Ureter (tissue), 1 donor: ENCODE measurements at places on chromosomes 4 and X.

DNA sequence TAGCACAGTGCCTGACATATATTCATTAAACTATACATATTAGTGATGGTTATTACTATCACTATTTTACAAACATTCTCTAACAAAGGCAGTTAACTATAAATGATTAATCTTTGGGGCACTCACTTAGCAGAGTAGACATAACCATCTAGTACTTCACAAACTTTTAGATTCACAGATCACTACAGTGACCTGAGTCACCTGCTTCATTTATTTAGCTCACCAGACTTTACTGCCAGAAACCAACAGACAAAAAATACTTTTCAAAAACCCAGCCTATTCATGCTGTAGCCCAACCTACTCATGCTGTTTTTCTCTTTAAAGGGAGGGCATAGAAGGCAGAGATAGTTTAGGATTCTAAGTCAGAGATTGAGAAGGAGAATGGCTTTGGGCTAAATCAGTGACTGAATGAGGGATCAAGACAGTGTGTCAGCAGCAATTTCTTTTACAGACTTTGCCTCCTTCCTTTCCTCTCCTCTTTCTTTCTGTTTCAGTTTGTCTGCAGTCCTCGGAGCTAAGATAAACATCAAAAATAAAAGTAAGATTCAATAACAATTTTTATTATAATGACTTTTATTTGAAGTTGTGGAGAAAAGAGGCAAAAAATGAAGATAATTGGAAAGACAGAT, 34.7 kb upstream of the PDE5A start:
- DNase-seq, result no peak

GRCh38 chr4:41148931-41149330, 65.4 kb downstream of the APBB2 start:
- DNase-seq, result no peak

DNA sequence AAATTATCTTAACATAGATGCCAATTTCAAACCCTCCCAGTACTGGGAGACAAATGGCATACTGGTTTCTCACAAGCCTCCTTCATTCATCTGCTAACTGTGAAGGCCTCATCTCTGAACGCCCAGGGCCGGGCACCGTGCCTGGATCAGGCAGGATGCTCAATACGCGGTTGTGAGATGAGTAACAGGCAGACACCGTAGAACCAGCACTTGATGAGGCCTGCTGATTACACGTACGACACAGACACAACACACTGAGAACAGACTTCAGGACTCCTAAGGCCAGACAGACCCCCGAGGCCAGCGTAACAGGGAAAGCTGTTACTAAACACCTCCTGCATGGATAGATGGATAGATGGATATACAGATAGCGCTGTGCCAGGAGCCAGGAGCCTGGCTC, 154.6 kb downstream of the AFAP1 start:
- no peak for DNase-seq

DNA sequence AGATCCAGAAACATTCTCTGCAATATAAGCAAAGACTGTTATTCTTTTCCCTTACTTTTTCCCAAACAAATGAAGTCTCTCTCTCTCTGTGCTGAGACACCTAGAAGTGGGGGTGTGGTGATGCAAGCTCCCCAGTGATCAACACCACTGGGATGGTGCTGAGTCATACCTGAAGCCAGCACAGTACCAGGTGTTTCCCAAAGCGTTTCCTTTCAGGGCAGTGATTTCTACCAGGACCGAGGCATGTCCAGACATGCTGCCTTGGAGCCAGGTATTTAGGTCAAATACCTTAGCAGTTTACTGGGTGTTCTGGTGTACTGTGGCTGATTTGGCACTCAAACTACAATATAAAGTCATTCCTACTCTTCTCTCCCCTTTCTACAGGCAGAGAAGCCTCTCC, 726.5 kb downstream of the FAM133A start:
- DNase-seq, result peak; percentile 68

GRCh38 chr4:18397681-18398390, 376.3 kb upstream of the LCORL start:
- DNase-seq, result no peak

- DNase-seq, result no peak
Measured at GRCh38 chrX:132071254-132071653, 48.2 kb downstream of the STK26 start.

GRCh38 chr4:79695848-79696247, 287.8 kb upstream of the GK2 start:
- DNase-seq, result no peak

DNA sequence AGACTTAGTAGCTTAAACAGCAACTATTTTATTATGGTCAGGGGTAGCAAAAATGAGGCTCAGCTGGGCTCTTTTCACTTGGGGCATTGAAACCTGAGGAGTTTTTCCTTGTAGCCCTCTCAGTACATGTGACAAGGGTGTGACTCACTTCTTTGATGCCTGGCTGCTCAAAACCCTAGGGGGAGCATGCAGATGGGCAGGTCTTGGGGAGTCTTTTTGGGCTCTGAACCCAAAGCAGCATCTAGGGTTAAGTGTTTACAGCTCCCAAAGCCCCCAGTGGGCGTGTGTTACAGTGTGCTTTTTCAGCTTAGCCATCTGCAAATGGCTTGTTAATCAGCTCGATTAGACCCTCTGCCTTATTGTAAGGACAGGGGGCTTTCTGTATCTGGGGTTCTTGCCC, 1752.7 kb downstream of the PCDH7 start:
- DNase-seq, result no peak

DNA sequence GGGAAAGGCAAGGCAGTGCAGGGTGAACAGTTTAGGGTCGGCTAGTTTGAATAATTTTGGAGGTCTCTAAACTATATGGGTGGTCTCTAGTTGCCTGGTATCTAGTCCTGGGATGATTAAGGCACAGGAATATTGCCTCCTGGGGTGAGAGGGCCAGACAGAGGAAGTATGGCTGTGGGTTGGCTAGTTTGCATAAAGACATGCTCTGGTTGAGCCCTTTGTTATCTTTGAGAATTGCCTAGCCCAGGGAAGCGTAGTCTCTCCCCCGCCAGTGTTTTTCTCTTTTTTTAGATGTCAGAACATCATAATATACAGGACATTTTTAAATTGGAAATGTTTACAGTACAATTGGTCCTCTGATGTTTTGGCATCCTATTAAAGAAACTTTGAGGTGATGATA, 163.5 kb downstream of the PWWP3B start:
- DNase-seq, result no peak
